Fibroblast of the aortic adventitia (primary cell): ENCODE measurements at places on chromosomes 3 and 15. TPM values are rescaled to one million over a fixed set of nuclear protein-coding genes. Genes with fewer than 3 reads are reported as not detected.
A peak's percentile ranks its signal among the peaks of the same experiment; 100 is the strongest.

DNA sequence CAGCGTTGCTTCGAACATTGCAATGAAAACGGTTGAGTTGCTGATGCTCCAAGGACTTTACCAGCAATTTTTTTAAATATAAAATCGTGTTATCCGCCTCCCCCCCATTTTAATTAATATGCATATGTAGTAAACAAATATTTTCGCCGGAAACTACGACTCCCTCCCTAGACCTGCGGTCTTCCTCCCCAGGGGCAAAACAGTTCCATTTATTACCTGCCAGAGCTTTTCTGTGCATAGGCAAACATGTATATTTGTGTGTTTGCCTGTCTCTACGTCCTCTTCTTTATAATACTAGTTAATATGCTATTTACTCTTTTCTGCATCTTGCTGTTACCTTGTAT is 593 bp upstream of the RSL24D1 start:
- no peak for DNase-seq

DNA sequence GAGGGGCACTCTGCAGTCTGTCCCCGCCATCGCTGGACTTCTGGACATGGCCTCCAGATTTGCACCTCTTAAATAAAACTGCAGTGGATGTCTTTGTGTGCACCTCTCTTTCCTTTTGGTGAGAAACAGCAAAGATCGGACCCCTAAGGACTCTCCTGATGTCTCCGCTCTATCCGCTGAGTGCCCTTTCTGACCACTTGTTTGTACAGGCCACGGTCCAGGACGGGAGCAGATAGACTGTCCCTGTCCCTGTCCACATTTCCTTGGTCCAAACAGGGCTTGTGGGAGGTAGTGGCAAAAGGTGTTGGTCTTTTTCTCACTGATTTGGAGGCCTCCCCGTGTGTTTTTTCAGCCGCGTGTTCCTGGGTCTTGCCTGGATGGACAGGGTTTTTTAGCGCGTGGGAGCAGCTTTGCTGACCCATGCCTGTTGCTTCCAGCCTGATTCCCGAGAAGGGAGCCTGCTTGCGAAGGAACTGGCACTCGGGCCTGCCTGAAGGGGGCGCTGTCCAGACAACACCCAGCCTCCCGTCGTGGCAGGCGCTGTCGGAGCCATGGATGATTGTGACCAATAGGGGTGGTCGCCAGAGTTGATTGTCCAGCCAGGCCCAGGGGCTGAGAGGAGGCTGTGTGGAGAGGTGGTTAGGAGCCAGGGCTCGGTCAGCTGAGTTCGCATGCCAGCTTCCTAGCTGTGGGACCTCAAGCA is 13.2 kb upstream of the STAB1 start:
- DNase-seq: no peak

DNA sequence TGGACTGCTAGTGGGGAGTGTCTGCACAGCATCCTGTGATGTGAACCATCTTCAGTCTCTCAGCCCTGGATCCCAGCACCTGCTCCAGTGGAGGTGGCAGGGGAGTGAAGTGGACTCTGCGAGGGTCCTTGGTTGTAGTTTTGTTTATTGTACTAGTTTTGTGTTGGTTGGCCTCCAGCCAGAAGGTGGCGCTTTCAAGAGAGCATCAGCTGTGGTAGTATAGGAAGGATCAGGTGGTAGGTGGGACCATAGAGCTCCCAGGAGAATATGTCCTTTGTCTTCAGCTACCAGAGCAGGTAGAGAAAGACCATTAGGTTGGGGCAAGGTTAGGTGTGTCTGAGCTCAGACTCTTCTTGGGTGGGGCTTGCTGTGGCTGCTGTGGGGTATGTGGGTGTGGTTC is 20.9 kb downstream of the NEK11 start:
- no peak for DNase-seq

The HYKK gene
- 3.3 and 10.2 TPM in 2 replicates for total RNA-seq

The TIGIT gene
- total RNA-seq: 0.18 and 0.33 TPM in 2 replicates

- DNase-seq: no peak
Measured at GRCh38 chr15:26182441-26182840, 319.3 kb upstream of the ATP10A start.

The PCOLCE2 gene
- total RNA-seq: 31.6 and 98.4 TPM in 2 replicates

GRCh38 chr15:101642361-101642760 is 9.8 kb downstream of the TM2D3 start:
- no peak for DNase-seq

DNA sequence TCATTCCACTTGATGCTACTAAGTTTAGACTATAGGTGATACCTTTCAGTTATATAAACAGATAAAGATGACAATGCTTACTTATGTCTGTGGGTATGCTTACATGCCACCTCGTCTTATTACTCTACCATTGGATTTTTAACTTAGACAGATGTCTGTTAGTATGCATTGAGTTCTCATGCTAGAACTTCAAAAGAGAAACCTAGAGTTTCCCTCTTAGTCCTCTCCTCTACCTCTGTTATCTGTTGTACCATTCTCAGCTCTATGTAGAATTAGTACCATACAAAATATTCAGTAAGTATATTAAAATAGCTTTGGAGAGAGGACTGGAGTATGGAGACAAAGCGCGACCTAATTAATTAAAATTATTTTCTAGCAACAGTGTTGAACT is 111.3 kb downstream of the BBX start:
- no peak for DNase-seq

The ABI3BP gene
- 83.2 and 108 TPM in 2 replicates for total RNA-seq

The BOC gene
- 16.9 and 25.9 TPM in 2 replicates for total RNA-seq

- DNase-seq: no peak
Measured at GRCh38 chr15:73624530-73624929, 8.7 kb downstream of the NPTN start.

The CELF6 gene
- 0.18 and 1.6 TPM in 2 replicates for total RNA-seq

The RNU5B-1 gene
- not detected in 2 replicates for total RNA-seq

DNA sequence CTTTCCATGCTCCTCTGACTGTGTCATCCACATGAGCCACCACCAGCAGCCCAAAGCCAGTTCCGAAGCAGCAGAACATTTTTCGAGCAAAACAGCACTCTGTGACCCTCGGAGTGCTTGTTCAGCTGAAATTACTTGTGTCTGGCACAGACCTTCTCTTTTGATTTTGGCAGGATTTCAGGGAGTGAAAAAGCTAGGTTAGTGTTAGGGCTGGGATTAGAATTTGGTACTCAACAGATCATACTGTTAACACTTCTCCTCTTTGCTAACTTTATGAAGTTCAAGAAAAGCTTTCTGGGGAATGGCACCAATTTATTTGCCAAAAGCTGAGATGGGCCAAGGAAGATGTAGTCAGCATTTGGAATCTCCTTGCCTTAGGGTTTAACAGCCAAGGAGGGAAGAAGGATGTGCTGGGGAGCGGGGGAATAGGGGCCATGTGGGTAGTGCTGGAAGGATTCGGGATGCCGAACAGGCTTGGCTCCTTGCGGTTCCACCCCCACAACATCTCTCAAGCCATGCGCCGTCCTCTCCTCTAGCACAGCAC is 55.1 kb upstream of the TRA2B start:
- DNase-seq: peak; percentile 55

DNA sequence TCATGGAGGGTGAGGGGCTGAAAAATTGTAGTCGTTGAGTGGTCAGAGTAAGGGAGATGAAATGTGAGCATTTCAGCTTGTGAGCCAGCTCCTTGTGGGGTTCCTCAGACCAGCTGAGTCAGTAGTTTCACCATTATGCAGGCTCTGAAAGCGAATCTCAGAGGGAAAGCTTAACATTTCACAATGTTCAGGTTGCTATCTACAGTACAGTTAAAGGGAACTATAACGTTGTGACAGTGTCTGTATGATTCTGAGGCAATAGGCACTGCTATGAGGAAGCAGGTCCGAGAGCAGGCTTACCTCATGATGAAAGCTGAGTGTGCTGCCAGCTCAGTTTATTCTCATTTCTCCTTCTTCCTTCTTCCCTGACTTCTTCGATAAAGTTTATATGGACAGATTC is 469.6 kb downstream of the EDEM1 start:
- no peak for DNase-seq

DNA sequence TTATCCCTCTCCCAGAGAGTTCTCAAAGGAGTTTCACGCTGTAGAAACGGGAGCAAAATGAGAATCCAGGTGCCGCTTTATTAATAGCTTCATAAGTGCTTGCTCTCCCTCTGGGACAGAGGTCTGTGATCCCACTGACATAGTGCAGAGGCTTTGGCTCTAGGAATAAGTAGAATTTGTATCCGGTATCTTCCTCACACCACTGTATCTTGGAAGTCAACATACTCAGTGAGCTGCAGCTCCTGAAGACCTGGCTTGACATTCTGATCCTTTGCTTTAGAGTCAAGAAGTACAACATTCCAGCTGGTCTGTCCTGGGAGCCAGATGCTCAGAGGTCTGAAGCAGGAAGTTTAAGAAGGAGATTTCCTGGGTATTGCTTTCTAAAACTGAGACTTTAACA is 323.0 kb downstream of the LPP start:
- no peak for DNase-seq

The GOLGA8J gene
- not detected in 2 replicates for total RNA-seq

DNA sequence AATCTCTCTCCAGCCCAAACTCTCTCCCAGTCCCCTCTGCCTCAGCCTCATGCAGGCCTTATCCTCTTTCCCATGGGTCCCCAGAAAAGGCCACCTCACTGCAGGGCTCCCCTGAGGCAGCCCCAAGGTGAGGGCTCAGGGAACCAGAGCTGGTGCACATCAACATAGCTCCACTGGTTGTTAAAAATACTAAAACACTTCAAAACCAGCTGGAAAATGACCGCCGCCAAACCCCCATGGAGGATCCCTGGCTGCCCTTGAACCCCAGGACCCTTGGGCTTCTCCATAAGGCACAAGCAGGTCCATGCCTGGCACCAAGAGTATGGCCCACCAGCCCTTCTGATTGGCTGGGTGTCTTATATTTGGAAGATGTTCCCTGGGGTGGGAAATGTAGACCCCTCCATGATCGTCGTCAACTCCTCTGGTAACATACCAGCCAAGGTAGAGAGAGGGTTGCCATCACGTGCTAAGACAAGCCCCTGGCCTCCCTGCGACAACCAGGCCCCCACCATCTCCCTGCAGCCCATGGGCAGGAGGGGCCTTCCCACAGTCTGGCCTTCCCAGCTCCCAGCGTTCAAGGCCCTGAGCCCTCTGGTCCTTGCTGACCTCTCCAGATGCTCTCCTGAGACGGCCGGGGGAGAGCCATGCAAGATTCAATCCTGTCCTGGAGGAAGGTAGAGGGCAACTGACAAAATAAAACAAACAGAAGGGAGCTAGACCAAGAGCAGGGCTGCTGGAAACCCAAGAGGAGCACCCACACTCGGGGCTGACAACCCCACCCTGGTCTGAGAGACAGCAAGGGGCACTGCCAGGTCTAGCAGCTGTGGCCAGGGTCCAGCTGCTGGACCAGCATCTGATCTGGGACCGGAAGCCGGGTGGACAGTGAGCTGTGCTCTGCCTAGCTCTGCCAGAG is 132.1 kb upstream of the PRR20G start:
- no peak for DNase-seq

- DNase-seq: peak; percentile 21
Measured at GRCh38 chr15:68316061-68316804, 38.7 kb downstream of the FEM1B start.
